Lung microvascular endothelial cell (primary cell): ENCODE measurements at places on chromosomes 11 and 22. TPM values are rescaled to one million over a fixed set of nuclear protein-coding genes. Genes with fewer than 3 reads are reported as not detected.

- DNase-seq, result no peak
Observed at GRCh38 chr11:78722786-78723185, 148.1 kb upstream of the NARS2 start.

Gene PKP3
- 0.22 and 0.40 TPM in 2 replicates for total RNA-seq

- DNase-seq, result peak; percentile 7
Observed at GRCh38 chr22:22037740-22038139, 55.2 kb upstream of the TOP3B start.

Gene CDC42EP2
- 5.4 and 10.1 TPM in 2 replicates for total RNA-seq

- DNase-seq, result no peak
Observed at GRCh38 chr11:5701055-5701577, 11.5 kb downstream of the TRIM22 start.

GRCh38 chr22:29300807-29301601 lies 5.4 kb upstream of the GAS2L1 start:
- DNase-seq, result no peak

DNA sequence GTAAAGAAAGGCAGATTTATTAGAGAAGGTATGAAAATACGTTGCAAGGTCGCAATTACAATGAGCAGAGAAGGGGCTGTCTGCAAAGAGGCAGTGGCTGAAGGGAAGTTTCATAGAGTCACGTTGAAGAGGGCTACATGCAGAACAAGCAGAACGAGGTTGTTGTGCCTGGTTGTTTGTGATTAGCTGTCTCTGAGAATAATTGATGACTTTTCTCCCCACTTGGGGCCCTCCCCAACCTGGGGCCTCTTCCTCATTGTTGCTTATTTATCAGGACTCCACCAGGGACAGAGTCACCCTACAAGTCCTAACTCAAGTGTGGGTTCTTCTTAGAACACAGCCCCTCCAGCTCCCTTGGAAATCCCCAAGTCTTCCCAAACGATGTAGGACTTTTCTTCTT lies 29.1 kb downstream of the CSF2RB start:
- DNase-seq, result no peak

GRCh38 chr11:83666149-83666548 lies 380.0 kb upstream of the CCDC90B start:
- no peak for DNase-seq

Gene WNT7B
- not detected in 2 replicates for total RNA-seq

- no peak for DNase-seq
Observed at GRCh38 chr11:129910360-129910759, 15.0 kb upstream of the NFRKB start.

GRCh38 chr11:109039611-109040010 lies 374.7 kb downstream of the DDX10 start:
- peak; percentile 85 for DNase-seq

GRCh38 chr22:42866100-42866499 lies 9.0 kb upstream of the ARFGAP3 start:
- DNase-seq, result no peak
